Activated CD8-positive, alpha-beta memory T cell treated with anti-CD3 and anti-CD28 coated beads, Interleukin-2, amount 10 ng/mL, durations not matched to agents 7 days and 5 days (primary cell): ENCODE measurements at places on chromosomes 4 and X. TPM values are rescaled to one million over a fixed set of nuclear protein-coding genes. Genes with fewer than 3 reads are reported as not detected.

DNA sequence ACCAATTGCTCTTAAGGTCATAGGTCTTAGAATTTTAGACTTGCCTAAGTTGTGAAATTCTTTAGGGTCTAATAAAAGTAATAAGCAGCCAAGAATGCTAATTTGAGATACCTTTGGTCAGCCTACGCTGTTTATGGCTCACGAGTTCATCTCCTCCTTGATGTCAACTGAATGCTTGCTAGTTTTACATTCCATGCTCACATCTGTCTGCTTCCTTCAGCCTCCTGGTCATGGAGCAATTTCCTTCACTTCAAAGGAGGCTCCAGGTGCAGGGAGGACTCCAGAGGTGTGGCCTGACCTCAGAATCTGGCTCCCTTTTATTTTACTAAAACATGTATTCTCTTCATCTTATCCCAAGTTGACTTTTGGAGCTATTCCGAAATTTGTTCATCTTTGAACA is 23.3 kb upstream of the LNX1 start:
- no peak for DNase-seq

DNA sequence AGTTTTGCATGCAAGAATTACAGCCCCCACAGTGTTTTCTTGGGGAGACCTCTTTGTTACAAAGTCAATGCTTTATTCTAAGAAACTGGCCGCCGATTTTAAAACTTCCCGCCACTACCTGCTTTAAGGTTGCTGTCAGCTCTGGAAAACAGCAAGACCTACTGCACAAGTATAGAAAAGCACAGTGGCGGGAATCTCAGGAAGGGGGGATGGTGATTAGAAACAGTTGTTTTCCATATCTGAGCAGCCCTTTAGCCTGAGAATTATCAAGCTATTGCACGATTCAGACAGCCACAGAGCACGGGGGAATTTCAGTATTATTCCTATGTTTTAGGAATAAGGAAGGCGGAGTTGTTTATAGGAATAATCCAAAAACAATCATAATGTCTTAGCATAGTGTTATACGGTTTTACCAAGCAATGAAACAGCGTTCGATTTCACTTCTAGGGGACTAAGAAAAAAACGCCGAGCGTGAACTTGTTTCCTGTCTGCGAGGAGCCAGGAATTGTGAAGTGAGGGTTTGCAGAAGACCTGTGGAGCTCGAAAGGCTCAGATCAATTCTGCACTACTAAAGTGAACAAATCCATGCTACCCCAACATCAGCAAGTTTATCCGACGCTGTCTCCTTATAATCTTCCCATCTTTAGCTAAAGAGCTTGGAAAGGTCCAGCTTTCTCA is 81.3 kb downstream of the HMGN5 start:
- no peak for DNase-seq

Gene VGLL1
- total RNA-seq = not detected

DNA sequence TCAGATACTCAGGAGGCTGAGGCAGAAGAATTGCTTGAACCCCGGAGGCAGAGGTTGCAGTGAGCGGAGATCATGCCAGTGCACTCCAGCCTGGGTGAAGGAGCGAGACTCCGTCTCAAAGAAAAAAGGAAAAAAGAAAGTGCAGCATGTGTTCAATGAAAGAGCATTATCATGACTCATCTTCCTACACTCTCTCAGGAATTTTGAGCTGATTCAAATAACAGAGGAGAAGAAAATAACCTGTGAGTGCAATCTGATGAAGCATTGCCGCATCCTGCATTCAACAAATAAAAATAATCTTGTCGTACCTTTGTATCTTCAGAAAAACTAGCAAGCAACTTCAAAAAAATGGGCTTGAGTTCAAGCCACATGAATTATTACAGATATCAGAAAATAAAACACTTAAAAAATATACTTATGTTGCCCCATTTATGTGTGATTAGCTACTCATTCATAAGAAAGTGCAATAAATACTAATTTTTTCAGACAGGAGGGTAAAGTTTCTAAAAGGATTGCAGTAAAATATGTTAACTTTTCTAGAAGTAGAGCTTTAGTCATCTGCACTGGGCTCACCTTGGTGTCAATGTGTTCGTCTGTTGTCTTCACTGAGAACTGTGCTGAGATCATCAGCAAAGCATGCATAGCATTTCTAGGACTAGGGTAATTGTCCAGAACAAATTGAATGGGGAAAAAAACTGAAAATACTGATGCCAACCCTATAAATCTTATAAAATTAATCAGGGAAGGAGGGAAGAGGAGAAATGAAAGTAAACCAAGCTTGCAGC is 90.4 kb upstream of the VCX3B start:
- no peak for DNase-seq

GRCh38 chr4:63607169-63607872 is 801.9 kb downstream of the TECRL start:
- DNase-seq = no peak

DNA sequence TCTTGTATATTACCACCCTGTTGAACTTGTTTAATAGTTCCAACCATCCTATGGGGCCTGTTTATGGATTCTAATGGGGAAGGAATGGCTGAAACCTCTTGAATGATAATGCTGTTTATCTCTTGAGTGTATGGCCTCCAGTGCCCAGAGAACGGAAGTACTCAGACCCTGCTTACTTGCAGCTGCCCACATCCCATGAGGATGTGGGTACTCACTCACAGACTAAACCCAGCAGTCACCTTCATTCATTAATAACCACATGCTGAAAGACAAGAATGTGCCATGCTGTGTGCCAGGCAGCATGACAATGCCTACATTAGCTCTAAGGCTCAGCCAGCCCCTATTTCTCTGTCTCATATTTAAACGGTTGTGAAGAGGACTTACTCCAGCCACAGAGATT is 5.9 kb upstream of the ARMCX5 start:
- DNase-seq = no peak

DNA sequence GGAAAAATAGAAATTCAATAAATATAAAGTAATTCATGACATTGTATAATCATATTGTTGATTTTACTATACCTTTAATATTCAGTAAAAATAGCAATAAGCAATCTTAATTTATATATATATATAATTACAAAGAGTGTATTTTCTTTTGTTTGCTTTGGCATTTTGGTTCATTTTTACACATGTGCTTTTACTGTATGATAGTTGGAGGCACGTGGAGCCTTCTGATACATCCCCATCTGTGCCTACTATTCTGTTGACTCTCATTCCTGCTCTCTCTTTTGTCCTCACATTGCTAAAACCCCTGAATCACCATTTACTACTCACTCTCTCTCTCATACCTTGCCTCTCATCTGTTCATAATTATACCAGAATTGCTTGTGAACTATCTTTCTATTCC is 106.4 kb upstream of the NDST4 start:
- DNase-seq = no peak

- DNase-seq = no peak
Measured at GRCh38 chr4:165700855-165701254, 172.2 kb upstream of the TLL1 start.

Gene C4orf51
- not detected for total RNA-seq

DNA sequence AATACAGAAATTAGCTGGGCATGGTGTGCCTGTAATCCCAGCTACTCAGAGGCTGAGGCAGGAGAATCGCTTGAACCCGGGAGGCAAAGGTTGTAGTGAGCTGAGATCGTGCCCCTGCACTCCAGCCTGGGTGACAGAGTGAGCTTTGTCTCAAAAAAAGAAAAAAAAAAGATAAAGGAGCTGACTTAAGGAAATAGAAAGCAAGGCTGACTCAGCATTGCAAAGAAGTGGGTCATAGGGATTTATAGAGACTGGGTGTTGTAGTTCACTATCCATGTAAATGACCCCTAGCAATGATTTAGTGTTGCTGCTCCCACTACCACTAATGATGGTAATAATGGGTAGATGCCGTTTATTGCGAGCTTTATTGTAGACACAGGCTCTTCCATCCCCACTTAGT is 47.6 kb downstream of the ADD1 start:
- no peak for DNase-seq

- DNase-seq = no peak
Measured at GRCh38 chrX:1902901-1903235, 288.0 kb downstream of the ASMT start.

DNA sequence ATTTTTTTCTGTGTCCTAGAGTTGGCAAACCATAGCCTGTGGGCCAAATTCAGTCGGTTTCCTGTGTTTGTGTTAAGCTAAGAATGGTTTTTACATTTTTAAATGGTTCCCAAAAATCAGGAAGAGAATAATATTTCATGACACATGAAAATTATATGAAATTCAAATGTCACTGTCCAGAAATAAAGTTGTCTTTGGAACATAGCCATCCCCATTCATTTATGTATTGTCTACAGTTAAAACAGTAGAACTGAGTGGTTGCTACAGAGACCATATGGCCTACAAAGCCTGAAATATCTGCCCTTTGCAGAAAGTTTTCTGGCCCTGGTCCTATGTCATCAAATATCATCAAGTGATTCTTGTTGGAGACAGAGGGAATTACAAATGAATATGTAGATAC is 15.5 kb downstream of the FRMPD4 start:
- no peak for DNase-seq

Gene PPP4R3C
- not detected for total RNA-seq

Gene CENPVL2
- not detected for total RNA-seq

DNA sequence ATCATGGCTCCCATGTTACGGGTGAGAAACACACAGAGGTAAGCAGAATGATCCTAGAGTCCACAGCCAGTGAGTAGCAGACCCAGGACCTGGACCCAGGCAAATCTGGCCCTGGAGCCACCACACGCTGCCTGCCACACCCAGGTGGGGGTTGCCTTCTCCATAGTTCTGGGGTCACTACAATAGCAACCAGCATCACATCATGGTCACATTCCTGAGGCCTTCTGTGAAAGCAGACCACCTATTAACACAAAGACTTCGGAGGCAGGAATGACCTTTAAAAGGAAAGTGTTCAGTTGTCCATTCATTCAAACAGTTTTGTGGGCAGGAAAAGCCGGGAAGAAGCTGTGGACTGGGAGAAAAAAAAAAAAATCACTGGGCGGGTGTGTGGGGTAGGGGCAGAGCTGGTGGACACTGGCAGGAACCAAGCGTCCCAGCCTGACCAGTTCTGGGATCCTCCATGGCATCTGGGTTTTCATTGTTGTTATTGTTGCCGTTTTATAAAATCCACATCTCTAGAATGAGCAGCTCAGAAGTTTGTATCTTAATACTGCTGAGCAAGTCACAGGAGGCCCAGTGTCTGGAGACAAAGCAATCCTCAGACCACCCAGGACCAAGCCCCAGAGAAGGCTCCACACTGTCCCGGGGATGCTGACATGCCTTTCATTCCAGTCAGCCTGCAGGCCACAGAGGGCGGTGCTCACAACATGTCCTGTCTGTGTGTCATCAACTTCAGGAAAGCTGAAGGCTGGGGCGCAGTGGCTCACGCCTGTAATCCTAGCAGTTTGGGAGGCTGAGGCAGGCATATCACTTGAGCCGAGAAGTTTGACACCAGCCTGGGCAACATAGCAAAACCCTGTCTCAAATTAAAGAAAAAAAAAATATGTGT is 67.0 kb downstream of the SEL1L3 start:
- no peak for DNase-seq

- DNase-seq = no peak
Measured at GRCh38 chrX:110755611-110756010, 40.0 kb downstream of the CHRDL1 start.

Gene PPARGC1A
- not detected for total RNA-seq
